ENCODE measurements at places on chromosomes 4 and X.
A peak's percentile ranks its signal among the peaks of the same experiment; 100 is the strongest.

DNA sequence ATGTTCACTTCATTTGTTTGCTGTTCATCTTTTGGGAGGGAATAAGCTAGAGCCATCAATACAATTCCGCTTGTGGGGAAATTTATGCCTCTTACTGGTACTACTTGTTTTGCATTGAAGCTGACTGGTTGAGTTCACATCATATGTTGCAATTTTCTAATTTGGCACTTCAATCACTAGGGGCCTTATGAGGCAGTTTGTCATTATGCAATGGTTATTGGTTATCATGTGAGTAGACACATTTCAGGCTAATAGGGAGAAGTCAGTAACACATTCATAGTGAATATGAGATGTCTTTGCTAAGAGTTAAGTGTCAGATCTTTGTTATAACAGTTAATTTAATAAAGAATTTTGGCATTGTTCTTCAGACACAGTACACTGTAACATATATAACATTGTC, 5.0 kb downstream of the RPL36A start:
- no peak for DNase-seq

- DNase-seq = no peak
Measured at GRCh38 chr4:54027311-54027710, 37.1 kb downstream of the CHIC2 start.

GRCh38 chr4:17894421-17894820, 83.6 kb downstream of the NCAPG start:
- no peak for DNase-seq

DNA sequence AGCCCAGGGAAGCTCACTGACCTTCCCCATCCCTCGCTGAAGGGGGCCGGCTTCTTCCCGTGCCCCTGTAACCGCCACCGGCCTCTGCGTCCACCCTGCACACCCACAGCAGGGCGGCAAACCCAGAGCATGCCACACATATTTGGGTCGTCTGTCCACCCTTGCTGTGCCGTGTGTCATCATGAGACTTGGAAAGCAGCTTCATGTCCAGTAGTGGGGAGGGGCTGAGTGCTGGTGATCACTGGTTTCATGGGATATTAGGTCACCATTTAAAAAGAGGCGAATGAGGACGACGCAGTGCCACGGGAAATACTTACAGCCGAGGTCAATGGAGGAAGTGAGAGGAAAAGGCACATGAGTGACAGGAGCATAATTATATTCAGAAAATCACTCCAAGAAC, 74.8 kb downstream of the HTRA3 start:
- DNase-seq = no peak

DNA sequence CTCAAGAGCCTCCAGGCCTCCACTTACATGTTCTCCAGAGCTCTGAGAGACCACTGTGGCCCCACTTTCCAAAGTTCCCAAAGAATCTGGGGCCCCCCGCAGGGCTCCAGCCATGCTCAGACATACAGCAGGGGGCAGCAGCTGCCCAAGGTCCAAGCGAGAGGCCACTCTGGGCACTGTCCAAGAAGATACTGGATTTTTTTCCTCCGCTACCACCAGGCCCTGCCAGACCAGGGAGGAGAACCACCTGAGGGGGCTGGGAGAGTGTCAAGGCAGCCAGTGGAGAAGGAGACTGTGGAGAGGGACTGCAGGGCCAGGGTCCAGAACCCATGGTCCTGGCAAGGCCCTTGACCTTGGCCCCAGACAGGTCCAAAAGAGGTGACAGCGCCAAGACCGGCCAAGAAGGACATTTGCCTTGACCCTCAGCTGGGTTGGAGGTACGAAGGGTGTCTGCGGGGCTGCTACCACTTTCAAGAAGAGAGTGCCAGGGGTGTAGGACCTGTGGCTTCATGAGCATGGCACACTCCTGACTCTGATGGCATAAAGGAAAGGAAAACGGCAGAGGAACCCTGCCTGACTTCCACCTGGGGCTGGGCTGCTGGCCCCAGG, 5.3 kb downstream of the EMD start:
- no peak for DNase-seq

GRCh38 chr4:31234494-31234893, 514.3 kb downstream of the PCDH7 start:
- DNase-seq = no peak

- no peak for DNase-seq
Measured at GRCh38 chrX:97016106-97016505, 132.4 kb downstream of the RPA4 start.

- DNase-seq = peak; percentile 83
Measured at GRCh38 chr4:6250235-6250983, 19.2 kb upstream of the WFS1 start.

GRCh38 chrX:110204986-110205385, 112.9 kb downstream of the AMMECR1 start:
- no peak for DNase-seq

DNA sequence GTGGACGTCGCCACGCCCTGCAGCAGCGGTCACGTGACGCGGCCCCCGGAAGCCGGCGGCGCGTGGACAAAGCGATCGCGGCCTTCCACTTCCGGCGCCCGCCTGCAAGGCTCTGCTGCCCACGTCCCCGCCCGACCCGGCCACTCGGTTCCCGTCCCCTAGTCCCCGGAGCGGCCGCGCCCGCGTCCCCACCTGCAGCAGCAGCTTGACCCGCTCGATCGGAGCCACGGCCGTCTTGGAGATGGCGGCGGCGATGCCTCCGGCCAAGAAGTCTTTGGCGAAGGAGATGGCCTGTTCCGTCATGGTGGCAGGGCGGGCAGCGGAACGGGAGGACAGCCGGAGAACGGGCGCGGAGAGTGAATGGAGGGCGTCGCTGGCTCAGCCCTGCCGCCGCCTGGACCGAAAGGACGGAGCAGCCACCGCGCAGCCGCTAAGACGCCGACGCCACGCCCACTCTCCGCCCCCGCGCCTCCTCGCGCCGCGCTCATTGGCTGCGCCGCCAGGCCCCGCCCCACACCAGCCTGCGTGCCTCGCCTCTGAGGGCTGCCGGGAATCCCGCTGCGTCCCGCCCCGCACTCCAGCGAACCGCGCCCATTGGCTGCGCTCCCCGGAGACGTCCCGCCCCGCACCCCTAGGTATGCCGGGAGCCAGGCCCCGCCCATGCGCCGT, at the start of gene SLC25A6:
Gene SLC25A6, minus strand, starts transcription at position 407 of the 669 bp plus-strand sequence. Its CDS starts 104 bp downstream, at position 303.
- peak; percentile 99 for DNase-seq

- DNase-seq = no peak
Measured at GRCh38 chr4:99029852-99030251, 34.3 kb downstream of the METAP1 start.

GRCh38 chr4:175875993-175876771, 64.1 kb upstream of the GPM6A start:
- DNase-seq = no peak

DNA sequence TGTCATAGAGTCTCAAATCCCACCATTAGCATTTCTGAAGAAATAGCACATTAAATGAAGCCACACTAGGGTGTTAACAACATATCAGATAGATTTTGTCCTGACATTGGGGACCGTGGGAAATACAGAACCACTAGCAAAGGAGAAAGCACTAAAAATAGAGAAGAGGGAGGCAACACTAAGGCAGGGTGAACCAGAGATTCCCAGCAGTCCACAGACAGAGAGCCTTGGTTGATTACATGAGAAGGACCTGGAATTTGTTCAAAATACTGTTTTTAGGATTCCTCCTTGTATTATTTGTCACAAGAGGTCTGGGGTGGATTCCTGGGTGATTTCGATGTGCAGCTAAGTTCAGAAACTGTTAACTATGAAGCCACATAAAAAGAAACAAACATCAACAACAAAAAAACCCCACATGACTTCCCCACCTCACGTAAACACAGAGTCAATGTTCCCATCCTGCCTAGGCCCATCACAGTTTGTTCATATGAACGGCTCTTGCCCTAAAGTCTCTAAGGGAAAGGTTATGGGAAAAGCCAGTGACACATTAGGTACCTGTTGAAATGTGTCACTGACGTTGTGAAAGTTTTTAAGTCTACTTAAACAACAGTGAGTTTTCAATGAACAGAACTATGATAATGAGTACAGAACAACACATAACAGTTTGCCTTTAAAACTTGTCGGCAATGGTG, 23.6 kb upstream of the GRSF1 start:
- no peak for DNase-seq

DNA sequence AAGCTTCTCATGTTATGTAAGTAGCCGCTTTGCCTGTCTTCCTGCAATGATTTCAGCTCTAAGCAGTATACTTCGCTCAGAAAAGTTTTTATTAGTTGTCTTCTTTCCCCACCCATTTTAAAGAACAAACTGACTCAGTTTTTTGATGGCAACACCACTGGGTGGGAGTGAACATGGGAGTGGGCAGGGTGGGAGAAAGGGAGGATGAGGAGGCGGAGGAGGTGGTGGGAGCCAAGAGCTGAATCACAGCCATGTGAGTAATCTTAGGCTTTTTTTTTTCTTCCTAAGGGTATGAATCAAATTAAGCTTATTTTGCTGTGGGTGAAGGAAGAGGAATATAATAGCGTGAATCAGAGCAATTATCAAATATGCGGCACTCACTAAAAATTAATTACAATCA, 574.3 kb upstream of the DIPK2B start:
- no peak for DNase-seq

DNA sequence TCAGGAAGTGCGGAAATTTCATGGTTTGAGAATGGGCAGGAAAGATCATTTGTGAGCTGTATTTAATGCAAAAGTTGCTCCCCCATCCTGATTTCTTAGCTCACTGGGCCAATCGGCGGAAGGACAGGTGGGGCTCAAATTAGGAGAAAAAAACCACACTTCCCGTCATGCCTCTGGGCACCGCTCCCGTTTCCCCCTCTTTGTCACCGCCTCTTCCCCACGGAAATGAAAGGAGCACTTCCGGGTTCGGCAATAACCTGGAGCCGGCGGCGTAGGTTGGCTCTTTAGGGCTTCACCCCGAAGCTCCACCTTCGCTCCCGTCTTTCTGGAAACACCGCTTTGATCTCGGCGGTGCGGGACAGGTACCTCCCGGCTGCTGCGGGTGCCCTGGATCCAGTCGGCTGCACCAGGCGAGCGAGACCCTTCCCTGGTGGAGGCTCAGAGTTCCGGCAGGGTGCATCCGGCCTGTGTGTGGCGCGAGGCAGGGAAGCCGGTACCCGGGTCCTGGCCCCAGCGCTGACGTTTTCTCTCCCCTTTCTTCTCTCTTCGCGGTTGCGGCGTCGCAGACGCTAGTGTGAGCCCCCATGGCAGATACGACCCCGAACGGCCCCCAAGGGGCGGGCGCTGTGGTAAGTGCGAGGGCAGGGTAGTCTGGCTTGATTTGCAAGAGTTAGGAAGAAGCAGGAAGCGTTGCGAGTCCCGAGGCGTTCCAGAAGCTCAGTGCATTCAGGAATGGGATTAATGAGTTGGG, at the start of gene TMEM33:
Gene TMEM33, plus strand, starts transcription at position 529 of the 751 bp plus-strand sequence. Its CDS starts 56 bp downstream, at position 585.
- peak; percentile 84 for DNase-seq

DNA sequence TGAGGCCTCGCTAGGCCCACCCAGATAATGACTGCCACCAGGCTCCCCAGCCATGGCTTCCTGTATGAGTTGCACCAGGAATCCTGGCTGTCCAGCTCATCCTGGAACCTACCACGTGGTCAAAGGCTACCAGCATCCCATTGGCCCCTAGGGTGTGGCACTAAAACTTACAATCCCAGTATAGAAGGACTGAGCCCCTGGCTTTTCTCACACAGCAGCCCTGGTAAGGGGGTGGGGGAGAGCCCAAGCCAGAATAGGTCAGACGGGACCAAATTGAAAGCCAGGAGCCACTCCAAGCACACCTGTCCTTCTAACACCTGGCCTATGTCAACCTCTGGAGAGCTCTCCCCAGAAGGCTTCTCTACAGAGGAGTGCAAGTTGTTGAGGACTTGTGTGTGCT, 269.3 kb upstream of the AGTR2 start:
- DNase-seq = no peak

- no peak for DNase-seq
Measured at GRCh38 chr4:122963216-122963615, 40.8 kb upstream of the NUDT6 start.

DNA sequence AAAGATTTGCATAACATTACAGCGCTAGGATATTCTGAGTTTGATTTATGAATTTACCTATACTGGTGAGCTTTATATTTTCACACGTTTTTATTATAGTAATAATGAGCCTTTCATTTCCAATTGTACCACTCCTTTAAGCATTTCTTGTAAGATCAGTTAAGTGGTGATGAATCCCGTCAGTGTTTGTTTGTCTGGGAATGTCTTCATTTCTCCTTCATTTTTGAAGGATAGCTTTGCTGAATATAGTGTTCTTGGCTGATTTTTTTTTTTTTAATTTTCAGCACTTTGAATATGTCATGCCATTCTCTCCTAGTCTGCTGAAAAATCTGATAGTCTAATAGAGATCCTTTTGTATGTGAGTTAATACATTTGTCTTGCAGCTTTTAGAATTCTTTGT, 70.1 kb downstream of the IL15 start:
- no peak for DNase-seq

- no peak for DNase-seq
Measured at GRCh38 chr4:10008609-10009005, 12.7 kb downstream of the SLC2A9 start.

- DNase-seq = no peak
Measured at GRCh38 chrX:123581586-123581985, 151.3 kb downstream of the THOC2 start.
